Skin of body (tissue), 3 donors: ENCODE measurements at places on chromosomes 4 and X.

- no peak for DNase-seq
Measured at GRCh38 chrX:150936556-150936955, 38.1 kb upstream of the CD99L2 start.

GRCh38 chr4:8533274-8533865 is 46.8 kb upstream of the GPR78 start:
- DNase-seq: no peak

GRCh38 chr4:155481150-155481549 is 104.4 kb upstream of the MAP9 start:
- DNase-seq: no peak

DNA sequence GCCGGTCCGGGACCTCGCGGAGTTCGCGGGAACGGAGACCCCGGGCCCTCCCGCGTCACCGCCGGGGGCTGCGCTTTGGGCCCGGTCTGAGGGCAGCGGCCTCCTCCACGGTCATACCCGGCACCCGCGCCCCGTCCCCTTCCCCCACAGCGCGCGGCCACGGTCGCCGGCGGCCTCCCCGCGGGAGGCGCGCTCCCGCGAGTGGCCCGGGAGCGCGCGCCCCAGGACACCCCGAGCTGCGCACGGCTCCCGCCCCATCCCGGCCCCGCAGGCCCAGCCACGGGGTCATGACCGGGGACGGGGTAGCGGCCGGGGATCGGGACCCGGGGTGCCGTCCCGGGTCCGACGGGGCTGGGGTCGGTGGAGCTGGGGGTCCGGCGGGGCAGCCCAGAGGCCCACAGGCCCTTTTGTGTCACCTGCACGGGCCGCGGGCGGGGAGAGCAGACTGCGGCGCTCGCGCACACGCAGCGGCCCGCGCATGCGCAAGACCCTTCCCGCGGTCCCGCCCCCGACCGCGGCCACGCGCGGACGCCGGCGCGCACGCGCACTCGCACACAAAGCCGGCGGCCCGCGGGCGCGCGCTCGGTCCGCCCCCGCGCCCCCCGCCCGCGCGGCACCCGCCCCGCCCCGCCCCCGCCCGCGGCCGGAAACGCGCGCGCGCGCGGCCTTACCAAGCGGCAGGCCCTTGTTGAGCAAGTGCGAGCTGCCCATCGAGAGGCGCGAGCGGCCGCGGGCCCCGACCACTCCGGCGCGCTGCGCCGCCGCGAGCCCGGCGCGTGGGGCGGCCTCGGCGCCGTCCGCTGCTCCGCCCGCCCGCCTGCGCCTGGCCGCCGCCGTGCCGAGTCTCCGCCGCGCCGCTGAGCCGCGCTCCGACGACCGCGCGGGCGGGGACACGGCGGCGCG is at the start of gene CTBP1:
CTBP1 (minus strand) TSS at position 886 of the 903 bp plus-strand sequence. CDS start 7,799 bp downstream, outside the sequence.
- DNase-seq: peak; percentile 92

- no peak for DNase-seq
Measured at GRCh38 chrX:44344194-44344593, 722 bp upstream of the EFHC2 start.

GRCh38 chr4:72569719-72570235 is 756 bp upstream of the ADAMTS3 start:
- DNase-seq: no peak

DNA sequence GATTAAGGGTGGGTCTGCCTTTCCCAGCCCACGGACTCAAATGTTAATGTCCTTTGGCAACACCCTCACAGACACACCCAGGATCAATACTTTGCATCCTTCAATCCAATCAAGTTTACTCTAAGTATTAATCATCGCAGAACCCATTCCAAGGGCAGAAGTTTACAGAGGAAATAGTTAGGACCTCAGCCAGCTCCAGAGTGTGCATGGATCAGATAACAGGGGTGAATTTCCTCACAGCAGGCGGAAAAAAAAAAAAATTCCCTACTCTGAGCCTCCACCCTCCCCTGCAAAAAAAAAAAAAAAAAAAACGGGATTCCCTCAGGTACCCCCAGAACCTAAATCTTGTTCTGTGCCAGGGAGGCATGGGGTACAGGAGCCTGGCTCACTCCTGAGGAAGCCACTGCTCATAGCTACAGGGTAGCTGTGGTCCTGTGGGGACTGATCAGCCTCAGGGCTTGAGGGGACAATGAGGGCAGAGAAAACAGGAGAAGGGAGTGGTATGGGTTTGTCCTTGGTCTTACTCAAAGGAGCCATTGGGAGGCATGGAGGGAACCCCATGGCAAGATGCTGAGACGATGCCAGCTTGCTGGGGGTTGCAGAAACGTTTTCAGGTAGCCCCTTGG is 113.0 kb downstream of the DHRSX start:
- no peak for DNase-seq

DNA sequence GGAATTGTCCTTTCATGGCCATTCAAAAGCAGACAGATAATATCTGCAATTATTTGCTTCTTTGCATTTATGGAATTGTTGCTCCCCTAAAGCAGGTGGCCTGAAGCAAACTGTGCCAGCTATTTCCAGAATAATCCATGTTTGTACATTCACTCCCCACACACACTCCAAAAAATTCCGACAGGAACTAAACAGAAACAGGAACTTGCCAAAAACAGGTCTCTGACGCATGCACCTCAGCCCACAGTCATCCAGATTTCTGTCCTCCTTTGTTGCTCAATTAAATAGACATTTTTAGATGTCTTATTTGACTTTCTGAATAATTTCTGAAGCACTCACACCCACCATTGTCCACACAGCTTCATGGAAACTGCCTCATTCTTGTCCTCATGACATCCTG is 71.5 kb upstream of the EDNRA start:
- DNase-seq: no peak

GRCh38 chr4:182048871-182049270 is 194.3 kb upstream of the TENM3 start:
- no peak for DNase-seq

- no peak for DNase-seq
Measured at GRCh38 chr4:138138774-138139173, 103.4 kb downstream of the SLC7A11 start.
